NCI-H2029 (cell line): ENCODE measurements at places on chromosomes 6 and 20.

DNA sequence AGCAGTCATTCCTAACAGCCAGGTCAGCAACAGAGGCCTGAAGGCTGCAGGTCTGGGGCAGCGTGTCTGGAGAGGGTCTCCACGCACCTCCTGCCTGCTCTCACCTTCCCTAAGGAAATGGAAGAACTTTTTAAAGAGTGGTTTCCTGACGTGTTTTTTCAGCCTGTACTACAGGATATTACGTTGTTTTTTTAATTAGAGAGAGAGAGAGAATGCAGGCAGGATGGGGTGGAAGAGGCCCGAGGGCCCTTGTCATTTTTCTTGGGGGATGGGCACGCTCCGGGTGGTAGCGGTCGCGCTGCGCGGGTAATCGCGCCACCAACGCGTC, 2.1 kb downstream of the DLL1 start:
- DNase-seq = no peak

DNA sequence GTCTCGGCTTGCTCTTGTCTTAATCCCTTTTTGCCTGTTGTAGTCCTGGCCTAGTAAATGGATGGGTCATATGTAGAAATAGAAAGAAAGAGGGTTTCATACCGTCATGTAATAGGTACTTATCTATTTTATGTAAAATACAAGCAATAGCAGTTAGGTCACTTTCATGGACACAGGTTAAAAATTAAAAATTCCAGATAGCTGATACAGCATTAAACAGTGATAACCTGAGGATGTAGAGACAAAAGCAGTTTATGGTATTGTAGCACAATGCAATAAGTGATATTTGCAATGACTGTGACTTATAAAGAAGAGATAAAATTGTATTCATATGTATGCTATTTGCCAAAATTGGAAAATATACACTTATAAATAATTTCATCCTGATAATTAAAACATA, 96.9 kb downstream of the CCDC170 start:
- DNase-seq = no peak

GRCh38 chr6:135073756-135074393, 19.3 kb upstream of the HBS1L start:
- no peak for DNase-seq

GRCh38 chr6:138442663-138443062, 38.6 kb downstream of the HEBP2 start:
- DNase-seq = no peak

- DNase-seq = no peak
These were observed 37.3 kb downstream of the TRAM2 start for GRCh38 chr6:52539607-52540006.

DNA sequence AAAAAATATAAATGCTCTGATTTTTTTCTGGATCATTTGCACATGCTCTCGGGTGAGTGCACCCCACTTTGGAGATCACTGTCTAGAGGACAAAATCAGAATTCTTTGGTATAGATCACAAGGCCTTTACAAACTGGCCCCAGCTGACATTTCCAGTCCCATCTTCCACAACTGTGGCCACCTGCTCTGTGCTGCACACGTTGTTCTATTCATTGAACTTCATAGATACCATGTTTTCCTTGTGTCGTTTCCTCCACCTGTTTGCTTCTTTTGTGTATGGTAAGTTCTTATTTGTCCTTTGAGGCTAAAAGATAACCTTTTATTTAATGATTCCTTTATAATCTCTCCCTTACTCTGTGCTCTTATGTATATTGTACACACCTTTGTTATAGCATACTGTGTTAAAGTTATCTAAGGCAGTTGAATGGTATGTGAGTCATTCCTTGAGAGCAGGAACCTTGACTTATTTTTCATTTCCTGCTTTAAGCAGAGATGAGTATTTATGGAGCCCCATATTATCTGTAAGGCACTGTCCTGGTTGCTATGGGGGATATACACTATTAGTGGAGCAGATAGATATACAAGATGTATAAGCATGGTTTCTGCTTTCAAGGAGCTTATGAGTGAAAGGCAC, 12.0 kb upstream of the SLC17A5 start:
- DNase-seq = no peak

GRCh38 chr6:99822741-99823512, 171.1 kb downstream of the MCHR2 start:
- peak; percentile 35 for DNase-seq

- DNase-seq = peak; percentile 67
These were observed 189.5 kb downstream of the TMEM242 start for GRCh38 chr6:157133856-157134255.

GRCh38 chr6:16759646-16760515, 1.4 kb downstream of the ATXN1 start:
- peak; percentile 16 for DNase-seq

GRCh38 chr6:14425805-14426204, 308.2 kb downstream of the CD83 start:
- no peak for DNase-seq

GRCh38 chr6:151141685-151142084, 98.1 kb upstream of the AKAP12 start:
- DNase-seq = no peak

GRCh38 chr6:20866036-20866435, 331.8 kb downstream of the CDKAL1 start:
- DNase-seq = no peak

GRCh38 chr6:124986164-124986563, 23.9 kb downstream of the RNF217 start:
- no peak for DNase-seq

- no peak for DNase-seq
These were observed 10.9 kb downstream of the CCM2L start for GRCh38 chr20:32021091-32021490.

- DNase-seq = no peak
These were observed 136.3 kb downstream of the KIF13A start for GRCh38 chr6:17851001-17851719.

DNA sequence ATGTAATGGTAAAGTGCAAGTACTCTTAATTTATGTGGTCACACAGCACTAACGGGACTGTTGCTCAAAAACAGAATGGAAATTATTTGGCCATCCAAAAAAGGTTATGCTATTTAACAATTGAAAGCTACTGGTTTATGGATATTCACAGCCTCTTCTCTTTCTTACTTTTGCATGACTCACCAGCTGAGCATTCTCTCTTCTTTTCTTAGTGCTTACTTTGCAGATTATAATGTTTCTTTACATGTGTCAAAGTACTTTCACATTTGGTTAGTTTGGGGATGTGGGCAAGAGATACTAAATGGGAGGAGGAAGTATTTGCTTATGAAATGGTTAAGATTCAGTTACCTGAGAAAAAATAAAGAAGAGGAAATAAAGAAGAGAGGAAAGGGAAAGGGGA, 610.5 kb downstream of the HTR1B start:
- no peak for DNase-seq

GRCh38 chr6:80594461-80594860, 488.0 kb downstream of the BCKDHB start:
- no peak for DNase-seq

DNA sequence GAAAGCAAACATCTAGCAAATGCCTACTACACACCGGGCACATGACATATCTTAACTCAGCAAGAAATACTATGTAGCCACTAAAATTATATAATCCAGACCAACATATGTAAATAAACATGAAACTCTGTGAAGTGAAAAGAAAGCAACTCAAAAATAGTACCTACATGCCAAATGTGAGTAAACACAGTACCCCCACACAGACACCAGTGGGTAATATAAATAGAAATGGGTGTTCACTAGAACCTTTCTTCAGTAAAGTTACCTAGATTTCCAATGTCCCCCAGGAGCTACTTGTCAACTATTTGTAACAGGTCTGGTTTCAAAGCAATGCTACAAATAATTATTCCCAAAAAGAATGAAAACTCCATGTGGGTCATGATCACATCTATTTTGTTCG, 25.5 kb downstream of the TRERF1 start:
- DNase-seq = no peak

DNA sequence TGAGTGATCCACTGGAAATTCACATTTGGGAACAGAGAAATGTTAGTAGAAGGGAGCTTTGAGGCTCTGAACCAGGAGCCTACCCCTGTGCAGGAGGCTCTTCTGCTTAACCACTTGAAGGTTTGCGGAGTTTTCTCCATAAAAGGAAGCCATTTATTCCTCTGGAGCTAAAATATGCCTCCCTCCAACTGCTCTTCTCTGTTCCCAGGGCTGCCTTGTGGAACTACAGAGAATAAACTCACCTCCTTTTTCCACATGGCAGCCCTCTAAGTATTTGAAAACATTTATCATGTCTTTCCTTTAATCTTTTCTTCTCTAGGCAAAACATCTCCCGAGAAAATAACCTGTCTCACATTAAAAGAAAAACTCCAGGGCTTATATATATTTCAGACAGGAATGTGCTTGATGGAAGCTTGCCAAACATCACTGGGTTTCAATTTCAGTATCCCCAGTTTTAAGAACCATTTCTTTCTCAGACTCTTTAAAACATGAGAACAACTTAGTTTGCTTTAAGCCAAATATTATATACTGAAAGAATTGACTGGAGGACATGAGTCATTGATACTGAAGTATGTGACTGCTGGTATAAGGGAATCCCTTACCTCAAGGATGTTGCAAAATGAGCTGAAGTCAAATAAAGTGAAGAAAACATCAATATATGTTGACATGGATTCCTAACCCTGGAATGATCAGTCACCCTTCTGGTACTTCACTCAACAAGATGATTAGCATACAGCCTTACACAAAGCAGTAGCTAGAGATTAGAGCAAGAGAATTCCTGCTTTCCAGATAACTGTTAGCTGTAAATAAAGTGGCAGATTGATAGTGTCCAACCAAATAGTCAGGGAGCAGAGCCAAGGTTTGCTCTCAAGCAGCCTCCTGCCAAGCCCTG, 74.0 kb downstream of the ZBTB2 start:
- no peak for DNase-seq

GRCh38 chr20:14449323-14449722, 111.9 kb upstream of the FLRT3 start:
- DNase-seq = no peak

DNA sequence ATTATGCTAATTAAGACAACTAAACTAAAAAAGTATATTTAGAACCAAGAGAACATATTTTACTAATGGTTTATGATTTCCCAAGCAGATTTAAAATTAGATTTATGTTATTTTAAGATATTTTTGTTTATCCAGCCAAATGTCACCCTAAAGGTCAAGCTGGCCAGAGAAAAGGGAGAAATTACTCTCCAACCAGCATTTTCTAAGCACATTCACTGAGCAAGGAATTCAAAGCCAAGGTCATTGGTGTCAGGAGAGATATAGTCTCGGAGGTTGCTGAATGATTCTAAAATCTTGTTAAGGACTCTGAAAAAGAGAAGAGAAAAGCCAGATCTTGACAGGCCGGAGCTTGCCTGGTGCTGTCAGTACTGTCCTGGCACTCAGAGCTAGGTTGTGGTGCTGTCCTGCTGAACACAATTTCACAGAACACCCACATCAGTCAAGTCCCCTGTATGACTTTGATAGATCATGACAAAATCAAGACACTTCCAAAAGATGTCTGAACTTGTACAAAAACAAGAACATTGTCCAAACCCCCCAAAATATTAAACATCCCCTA, 222.3 kb upstream of the SMLR1 start:
- DNase-seq = no peak

DNA sequence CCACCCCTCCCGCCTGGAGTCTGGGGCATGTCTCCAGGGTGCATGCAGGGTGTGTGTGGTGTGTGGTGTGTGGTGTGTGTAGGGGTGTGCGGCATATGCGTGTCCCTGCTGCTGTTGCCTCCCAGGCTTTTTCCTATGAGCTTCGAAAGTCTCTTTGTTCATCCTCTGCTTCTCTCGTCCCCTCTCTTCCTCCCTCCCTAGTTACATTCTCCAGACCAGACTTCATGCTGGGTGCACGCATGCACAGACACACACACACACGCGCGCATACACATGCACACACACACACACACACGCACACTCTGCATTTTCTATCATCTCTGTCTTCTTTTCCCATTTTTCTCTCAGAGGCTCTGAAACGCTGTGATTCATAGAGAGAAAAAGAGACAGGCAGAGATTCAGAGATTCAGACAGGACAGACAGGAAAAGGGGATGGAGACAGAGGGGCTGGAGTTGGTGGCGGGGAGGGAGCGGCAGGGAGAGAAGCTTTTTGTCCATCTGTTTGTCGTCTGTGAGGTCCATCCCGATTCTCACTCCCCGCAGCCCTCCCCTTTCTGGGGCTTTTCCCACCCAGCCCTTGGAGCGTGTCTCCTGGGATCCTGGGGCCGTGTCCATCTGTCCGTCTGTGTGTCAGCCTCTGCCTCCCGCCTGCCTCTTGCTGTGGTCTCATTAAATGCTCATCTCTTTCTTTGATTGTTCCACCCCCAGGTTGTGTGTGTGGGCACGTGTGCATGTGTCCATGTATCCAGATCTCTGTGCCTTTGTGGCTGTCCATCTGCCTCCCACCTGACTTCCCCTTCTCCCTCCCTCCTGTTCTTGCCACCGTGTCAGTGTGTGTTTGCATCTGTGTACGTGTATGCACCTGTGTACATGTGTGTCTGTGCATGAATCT, 62.6 kb downstream of the SRC start:
- DNase-seq = no peak

DNA sequence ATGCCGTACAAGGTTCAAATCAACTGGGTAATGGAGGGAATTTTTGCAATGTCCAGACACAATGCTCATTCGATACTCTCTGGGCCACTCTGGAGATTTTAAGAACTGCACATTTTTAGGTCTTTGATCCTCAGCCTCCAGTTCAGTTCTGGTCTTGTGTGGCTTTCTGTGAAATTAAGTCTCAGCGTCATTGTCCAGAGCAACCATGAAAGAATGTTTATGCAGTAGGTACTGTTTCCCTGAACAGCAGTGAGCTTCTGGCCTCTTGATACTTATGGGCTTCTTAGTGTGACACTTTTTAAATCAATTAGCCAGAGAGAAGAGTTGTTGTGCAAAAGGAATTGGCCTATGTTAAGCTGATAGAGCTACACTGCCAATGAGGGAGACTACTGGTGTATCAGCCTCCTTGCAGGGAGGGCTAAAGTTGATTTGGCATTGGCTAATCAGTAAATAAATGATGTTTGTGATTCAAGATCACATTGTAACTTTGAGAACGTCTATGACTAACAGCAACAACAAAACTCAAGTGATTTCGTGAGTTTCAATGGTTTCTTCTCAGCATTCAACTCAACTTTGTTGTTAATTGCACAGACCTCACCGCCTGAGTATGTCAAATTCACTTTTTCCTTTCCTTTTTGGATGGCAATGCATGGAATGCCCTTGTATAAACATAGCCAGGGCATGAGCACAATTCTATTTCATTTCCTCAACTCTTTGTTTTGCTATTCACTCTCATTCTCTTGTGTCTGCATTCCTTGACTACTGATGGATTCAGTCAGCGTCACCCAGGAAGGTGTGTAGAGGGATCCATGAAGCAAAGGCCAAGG, 85.1 kb downstream of the GJA1 start:
- no peak for DNase-seq
